ENCODE measurements at places on chromosomes 2 and 18. TPM values are rescaled to one million over a fixed set of nuclear protein-coding genes. Genes with fewer than 3 reads are reported as not detected.

- H3K36me3 ChIP-seq, result no peaks in the 10 kb centered on the region
- DNase-seq, result no peak
- no peak overlapping the region for H3K4me3 ChIP-seq
- no peaks in the 10 kb centered on the region for H3K4me1 ChIP-seq
These were observed 108.8 kb upstream of the TRIB2 start for GRCh38 chr2:12607971-12608370.

- H3K27ac ChIP-seq, result no peak overlapping the region
- H3K4me3 ChIP-seq, result no peak overlapping the region
- H3K36me3 ChIP-seq, result no peaks in the 10 kb centered on the region
- no peaks in the 10 kb centered on the region for H3K27me3 ChIP-seq
These were observed 27.4 kb upstream of the FZD7 start for GRCh38 chr2:202006301-202006700.

DNA sequence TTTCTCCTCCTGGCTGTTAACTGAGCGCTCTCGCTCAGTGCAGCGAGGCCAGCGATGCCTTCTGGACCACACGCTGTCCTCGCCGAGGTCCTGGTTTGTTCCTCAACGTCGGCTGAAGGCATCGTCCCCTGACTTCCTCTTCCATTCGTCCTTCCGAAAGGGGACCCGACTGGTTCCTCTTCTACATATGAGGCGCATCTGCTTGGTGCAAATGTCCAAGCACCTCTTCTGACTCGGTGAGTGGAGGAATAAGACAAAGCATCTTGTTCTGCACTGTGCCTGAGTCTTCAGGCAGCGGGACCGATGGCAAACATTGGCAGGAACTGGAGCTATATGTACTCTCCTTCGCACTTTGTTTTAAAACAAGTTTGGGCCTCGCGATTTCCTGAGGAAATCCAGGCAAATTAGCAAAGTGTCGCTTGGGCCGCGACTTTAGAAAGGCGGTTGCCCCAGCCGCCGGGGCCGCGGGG, 621 bp upstream of the KCNS3 start:
- H3K27me3 ChIP-seq, result peaks cover 63% of the 10 kb centered on the region
- peaks cover 34% of the 10 kb centered on the region for H3K4me1 ChIP-seq
- H3K36me3 ChIP-seq, result no peaks in the 10 kb centered on the region
- H3K27ac ChIP-seq, result peak overlapping the region; percentile 83
- DNase-seq, result no peak

DNA sequence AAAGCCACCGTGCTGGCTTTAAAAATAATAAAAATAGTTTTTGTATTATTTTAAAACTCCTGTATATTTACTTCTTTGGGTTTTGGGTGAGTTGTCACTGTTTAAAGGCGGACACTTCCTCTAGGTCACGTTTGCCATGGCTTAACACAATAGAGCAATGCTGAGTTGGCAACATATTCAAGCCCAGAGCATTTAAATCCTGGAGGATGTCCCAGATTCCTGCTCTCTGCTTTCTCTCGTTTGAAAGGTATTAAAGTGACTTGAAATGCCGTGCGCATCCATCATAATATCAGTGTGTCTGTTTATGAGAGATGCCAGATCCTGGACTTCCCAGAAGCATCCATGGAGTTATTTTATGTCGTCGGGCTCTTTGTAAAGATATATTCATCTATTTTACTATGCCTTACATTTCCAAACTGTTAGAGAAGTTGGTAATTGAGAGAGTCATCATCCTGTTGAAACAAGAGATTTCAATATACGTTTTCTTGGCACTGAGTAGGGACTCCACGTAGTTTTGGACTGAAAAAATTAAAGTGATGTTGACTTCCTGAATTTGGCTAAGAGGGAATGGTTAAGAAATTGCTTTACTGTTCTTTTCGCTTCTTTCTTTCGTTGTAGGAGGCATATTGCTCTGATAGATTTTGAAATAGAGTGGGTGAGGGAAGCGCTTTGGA, 150.6 kb downstream of the ZNF236 start:
- peak overlapping the region; percentile 29 for H3K27ac ChIP-seq
- H3K4me1 ChIP-seq, result no peaks in the 10 kb centered on the region
- H3K36me3 ChIP-seq, result no peaks in the 10 kb centered on the region

- no peaks in the 10 kb centered on the region for H3K27me3 ChIP-seq
- no peaks in the 10 kb centered on the region for H3K4me1 ChIP-seq
- no peak overlapping the region for H3K27ac ChIP-seq
- H3K36me3 ChIP-seq, result no peaks in the 10 kb centered on the region
These were observed 597.1 kb upstream of the CHAC2 start for GRCh38 chr2:53170466-53170865.

DNA sequence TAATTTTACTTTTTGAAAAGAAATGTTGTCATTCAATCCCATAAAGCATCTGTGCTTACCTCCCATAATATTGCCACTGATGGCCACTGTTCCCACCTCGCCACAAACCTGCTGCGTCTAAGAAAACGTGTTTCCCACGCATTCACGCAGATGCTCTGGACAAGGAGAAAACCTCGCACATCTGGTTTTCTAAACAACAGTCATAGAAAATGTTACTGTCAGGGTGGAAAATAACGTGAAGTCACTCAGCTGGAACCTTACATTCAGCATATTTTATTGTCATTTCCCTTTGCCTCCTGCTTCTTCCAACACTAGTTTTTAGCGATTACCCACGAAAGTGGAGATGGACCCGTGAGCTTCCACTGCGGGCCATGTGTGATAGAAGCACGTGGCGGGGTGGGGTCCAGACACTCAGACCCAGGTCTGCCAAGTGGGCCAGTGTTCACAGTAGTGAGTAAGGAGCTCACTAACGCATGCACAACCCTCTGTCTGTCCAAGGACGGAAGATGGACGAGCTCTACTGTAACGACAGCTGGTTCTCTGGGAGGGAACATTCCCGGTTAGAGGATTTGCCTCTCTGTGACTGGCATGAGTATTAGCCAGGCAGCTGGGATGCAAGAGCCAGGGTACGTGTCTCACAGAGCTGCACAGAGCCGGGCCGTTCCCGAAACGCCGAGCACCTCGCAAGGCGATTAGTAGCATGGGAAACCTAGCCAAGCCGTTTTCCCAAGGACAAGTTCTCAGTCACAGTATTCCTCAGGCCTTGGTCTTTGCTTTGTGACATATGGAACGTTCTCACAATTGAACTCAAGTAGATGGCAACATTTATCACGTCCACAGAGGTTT, 94.5 kb downstream of the MTCL1 start:
- peak overlapping the region; percentile 80 for H3K27ac ChIP-seq
- no peaks in the 10 kb centered on the region for H3K27me3 ChIP-seq
- H3K36me3 ChIP-seq, result no peaks in the 10 kb centered on the region
- peaks cover 13% of the 10 kb centered on the region for H3K4me1 ChIP-seq

DNA sequence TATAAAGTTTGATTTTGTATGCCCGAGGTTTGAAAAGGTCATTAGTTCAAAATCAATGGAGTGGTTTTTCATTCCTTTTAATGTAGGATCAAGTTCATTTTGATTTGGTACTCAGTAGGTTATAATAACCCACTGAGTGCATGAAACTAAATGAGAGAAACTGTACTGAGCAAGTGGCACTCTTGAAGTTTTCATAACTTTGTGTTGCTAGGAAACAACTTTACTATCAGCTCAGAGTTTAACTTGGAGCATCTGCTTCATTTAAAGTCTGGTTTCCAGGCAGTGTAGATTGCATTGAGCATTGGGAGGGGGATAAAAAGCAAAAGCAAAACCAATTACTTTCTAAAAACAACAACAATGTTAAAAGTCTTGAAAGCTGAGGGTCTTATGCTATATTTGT, 1361.6 kb upstream of the CHAC2 start:
- H3K4me1 ChIP-seq, result no peaks in the 10 kb centered on the region
- no peaks in the 10 kb centered on the region for H3K27me3 ChIP-seq
- H3K4me3 ChIP-seq, result no peak overlapping the region

GRCh38 chr2:53913721-53914120, 54.0 kb upstream of the GPR75 start:
- peaks cover 83% of the 10 kb centered on the region for H3K36me3 ChIP-seq
- no peaks in the 10 kb centered on the region for H3K27me3 ChIP-seq
- no peak for DNase-seq
- no peak overlapping the region for H3K27ac ChIP-seq
- no peak overlapping the region for H3K4me3 ChIP-seq

GRCh38 chr2:205245652-205246051, 436.6 kb upstream of the NRP2 start:
- H3K4me1 ChIP-seq, result no peaks in the 10 kb centered on the region
- no peak overlapping the region for H3K27ac ChIP-seq
- no peak for DNase-seq
- no peaks in the 10 kb centered on the region for H3K27me3 ChIP-seq
- no peak overlapping the region for H3K4me3 ChIP-seq

DNA sequence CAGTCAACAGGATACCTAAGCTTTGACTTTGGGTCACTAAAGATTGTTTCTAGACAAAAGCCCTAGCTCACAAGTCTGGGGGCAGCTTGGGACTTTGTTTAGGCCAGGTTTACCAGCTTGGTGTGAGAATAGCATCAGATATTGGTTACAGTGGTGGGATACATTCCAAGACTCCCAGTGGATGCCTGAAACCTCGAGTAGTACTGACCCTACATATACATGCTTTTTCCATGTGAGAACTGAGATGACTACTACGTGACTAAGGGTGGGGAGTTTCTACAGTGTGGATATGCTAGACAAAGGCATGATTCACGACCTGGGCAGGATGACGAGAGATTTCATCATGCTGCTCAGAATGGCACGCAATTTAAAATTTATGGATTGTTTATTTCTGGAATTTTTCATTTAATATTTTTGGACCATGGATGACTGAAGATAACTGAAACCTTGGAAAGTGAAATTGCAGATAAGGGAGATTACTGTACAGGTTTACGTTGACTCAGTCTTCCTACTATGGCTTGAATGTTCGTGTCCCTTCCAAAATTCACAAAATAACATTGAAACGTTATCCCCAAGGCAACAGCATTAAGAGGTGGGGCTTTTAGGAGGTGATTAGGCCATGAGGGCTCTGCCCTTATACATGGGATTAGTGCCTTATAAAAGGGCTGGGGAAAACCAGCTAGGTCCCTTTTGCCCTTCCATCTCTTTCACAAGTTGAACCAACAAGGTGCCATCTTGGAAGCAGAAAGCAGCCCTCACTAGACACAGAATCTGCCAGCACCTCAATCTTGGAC, 50.2 kb upstream of the CTAGE1 start:
- H3K36me3 ChIP-seq, result no peaks in the 10 kb centered on the region
- DNase-seq, result no peak
- peaks cover 26% of the 10 kb centered on the region for H3K4me1 ChIP-seq
- no peaks in the 10 kb centered on the region for H3K27me3 ChIP-seq

The ALPI gene
- total RNA-seq, result not detected

The TMEFF2 gene
- total RNA-seq, result not detected

The COL3A1 gene
- total RNA-seq, result 14.9 TPM

Data from esophagus squamous epithelium (tissue), 5 donors.